Glutamatergic neuron (in vitro differentiated cells): ENCODE measurements at places on chromosomes 12 and 14. TPM values are rescaled to one million over a fixed set of nuclear protein-coding genes. Genes with fewer than 3 reads are reported as not detected.

Gene KLHL33
- total RNA-seq, result 0.15 TPM

Gene KRT1
- not detected for total RNA-seq

Gene AICDA
- total RNA-seq, result not detected

Gene ADAMTS20
- 7.0 TPM for total RNA-seq

Gene C1RL
- 12.8 TPM for total RNA-seq

Gene OR6C2
- total RNA-seq, result not detected

Gene LMNTD1
- total RNA-seq, result 1.1 TPM

Gene CISTR
- not detected for total RNA-seq

Gene TMPRSS12
- total RNA-seq, result not detected

Gene AMDHD1
- total RNA-seq, result not detected

Gene KERA
- total RNA-seq, result not detected

Gene LYZ
- total RNA-seq, result 0.37 TPM

Gene OVCH1
- not detected for total RNA-seq

Gene SUDS3
- 32.5 TPM for total RNA-seq

Gene SLC39A9
- total RNA-seq, result 56.4 TPM

Gene NXPH4
- total RNA-seq, result 10.5 TPM

Gene CBLN3
- 0.51 TPM for total RNA-seq

Gene KRT82
- not detected for total RNA-seq

Gene CCDC177
- 7.8 TPM for total RNA-seq

Gene PLEKHG7
- not detected for total RNA-seq

Gene FGF23
- not detected for total RNA-seq

Gene IL31
- total RNA-seq, result not detected

Gene ANKRD52
- total RNA-seq, result 49.1 TPM

Gene CCDC196
- total RNA-seq, result not detected

Gene LHX5
- total RNA-seq, result 3.1 TPM

Gene SERPINA12
- not detected for total RNA-seq

Gene AMHR2
- total RNA-seq, result not detected

Gene ACOT2
- total RNA-seq, result 7.6 TPM

Gene INHBC
- total RNA-seq, result not detected
